ENCODE measurements at places on chromosomes 3 and 15. TPM values are rescaled to one million over a fixed set of nuclear protein-coding genes. Genes with fewer than 3 reads are reported as not detected.
A peak's percentile ranks its signal among the peaks of the same experiment; 100 is the strongest.

- DNase-seq: peak; percentile 18
Observed at GRCh38 chr3:66196633-66197032, 24.2 kb upstream of the SLC25A26 start.

- DNase-seq: no peak
Observed at GRCh38 chr15:66718220-66718988, 16.4 kb downstream of the SMAD6 start.

DNA sequence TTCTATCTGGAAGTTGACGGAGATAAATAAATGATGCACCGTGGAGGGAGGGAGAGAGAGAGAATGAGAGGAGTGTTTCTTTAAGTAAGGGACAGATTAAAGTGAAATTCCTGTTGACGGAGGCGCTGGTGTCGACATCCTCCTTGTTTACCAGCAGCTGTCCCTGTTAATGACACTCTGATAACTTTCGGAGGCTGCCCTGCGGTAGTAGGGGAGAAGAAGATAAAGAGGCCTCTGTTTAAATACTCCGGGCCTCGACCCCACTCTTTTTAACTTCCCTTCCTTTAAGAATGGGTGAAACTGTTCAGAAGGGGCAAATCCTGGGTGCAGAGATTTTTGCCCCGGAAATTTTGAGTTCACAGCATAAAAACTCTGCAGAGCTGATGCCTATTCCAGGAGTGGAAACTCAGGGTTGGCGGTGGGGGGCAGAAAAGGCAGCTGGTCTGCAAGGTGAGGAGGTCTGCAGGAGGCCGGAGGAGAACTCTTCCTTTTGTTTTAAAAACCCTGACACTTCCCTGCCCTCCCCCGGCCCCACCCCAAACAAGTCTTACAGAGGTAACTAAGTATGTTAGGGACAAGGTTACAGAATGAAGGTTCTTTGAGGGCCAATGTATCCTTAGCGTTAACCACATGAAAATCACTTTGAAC, 276.6 kb upstream of the NR2F2 start:
- DNase-seq: peak; percentile 25

GRCh38 chr15:85381850-85382751, 1.7 kb downstream of the AKAP13 start:
- DNase-seq: peak; percentile 33

DNA sequence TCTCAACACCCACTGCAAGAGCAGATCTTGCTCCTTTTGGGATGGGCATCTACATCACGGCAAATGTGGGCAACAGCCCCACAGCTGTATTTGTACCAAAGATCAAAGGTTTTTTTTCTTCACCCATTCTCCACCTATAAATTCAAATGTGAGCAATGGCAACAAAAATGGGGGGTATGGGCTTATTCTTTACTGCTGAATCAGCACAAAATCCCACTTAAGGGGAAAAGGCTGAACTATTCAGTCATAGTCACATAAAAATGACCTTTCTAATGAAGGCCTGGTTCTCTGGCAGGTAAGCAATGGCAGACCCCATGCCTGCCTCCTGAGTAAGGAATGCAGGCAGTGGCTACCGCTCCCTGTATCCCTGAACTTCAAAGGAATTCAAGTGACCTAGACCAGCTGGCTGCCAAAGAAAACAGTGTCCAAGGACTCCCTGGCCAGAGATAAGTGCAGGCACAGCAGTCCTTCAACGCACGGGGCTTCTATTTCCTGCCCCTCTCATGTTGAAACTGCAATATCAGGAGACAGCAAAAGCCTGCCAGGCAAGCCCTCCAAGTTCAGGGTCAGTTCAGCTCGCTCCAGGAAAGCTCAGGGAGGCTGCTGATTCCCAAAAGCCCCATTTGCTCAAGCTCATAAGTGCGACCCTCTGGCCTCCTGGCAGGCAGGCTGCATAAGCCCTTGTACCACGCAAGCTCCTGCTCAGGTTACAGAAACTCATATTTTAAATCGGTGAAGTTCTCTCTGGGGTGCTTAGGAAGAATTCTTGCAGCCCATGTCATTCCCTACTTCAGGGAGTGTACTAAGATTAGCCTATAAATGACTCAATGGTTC, 134.1 kb downstream of the PDZRN3 start:
- no peak for DNase-seq

DNA sequence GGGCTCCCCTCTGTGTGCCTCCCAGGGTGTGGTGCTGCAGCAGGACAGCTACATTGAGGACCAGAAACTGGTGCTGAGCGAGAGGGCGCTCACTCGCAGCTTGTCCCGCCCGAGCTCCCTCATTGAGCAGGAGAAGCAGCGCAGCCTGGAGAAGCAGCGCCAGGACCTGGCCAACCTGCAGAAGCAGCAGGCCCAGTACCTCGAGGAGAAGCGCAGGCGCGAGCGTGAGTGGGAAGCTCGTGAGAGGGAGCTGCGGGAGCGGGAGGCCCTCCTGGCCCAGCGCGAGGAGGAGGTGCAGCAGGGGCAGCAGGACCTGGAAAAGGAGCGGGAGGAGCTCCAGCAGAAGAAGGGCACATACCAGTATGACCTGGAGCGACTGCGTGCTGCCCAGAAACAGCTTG, 53.7 kb downstream of the KLHL25 start:
- DNase-seq: no peak

DNA sequence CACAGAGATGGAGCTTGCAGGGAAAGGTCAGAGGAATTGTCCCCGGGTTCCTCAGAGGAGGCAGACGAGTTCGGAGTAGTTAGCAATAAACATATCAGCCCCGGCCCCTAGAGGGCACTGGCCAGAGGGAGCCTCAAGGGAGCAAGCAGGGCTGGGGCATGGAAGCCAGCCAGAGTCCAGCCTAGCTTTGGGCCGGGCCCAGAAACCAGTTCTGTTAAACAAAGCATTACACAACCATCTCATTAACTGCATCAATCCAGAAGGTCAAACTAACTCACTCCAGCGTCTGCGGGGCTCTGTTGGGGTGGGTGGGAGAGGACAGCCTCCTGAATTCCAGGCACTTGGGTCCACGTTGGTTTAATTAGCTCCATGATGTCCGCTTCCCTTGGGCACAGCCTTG, 41.0 kb upstream of the IREB2 start:
- DNase-seq: peak; percentile 32

GRCh38 chr3:44596621-44597020, 11.9 kb downstream of the ZNF660 start:
- no peak for DNase-seq

GRCh38 chr3:45760878-45761711, 35.2 kb downstream of the SLC6A20 start:
- peak; percentile 60 for DNase-seq

- no peak for DNase-seq
Observed at GRCh38 chr3:45546716-45547701, 47.5 kb upstream of the LIMD1 start.

GRCh38 chr3:79250746-79251145, 517.1 kb downstream of the ROBO1 start:
- DNase-seq: no peak

- DNase-seq: peak; percentile 69
Observed at GRCh38 chr15:79970624-79971434, at the start of gene BCL2A1. TSS of gene BCL2A1 (minus strand) at chr15:79971196. CDS start at chr15:79971119, 77 bp downstream.

GRCh38 chr15:101324524-101325177, 29.6 kb upstream of the SNRPA1 start:
- peak; percentile 10 for DNase-seq

Gene SEMA3F
- total RNA-seq: 10.2 TPM

Gene AMT
- 0.52 TPM for total RNA-seq

Gene C3orf20
- not detected for total RNA-seq

Gene STRIT1
- not detected for total RNA-seq

Gene SLTM
- total RNA-seq: 37.5 TPM

Gene C15orf40
- total RNA-seq: 3.5 TPM
